Effector CD4-positive, alpha-beta T cell (primary cell): ENCODE measurements at places on chromosomes 2 and 18.

GRCh38 chr2:235398321-235398720, 95.5 kb upstream of the AGAP1 start:
- no peak for DNase-seq

- DNase-seq = no peak
Measured at GRCh38 chr2:237435844-237436587, 22.1 kb upstream of the COL6A3 start.

- no peak for DNase-seq
Measured at GRCh38 chr2:226875438-226876225, 39.8 kb downstream of the RHBDD1 start.

- DNase-seq = no peak
Measured at GRCh38 chr2:24082787-24083566, 1.7 kb downstream of the TP53I3 start.

DNA sequence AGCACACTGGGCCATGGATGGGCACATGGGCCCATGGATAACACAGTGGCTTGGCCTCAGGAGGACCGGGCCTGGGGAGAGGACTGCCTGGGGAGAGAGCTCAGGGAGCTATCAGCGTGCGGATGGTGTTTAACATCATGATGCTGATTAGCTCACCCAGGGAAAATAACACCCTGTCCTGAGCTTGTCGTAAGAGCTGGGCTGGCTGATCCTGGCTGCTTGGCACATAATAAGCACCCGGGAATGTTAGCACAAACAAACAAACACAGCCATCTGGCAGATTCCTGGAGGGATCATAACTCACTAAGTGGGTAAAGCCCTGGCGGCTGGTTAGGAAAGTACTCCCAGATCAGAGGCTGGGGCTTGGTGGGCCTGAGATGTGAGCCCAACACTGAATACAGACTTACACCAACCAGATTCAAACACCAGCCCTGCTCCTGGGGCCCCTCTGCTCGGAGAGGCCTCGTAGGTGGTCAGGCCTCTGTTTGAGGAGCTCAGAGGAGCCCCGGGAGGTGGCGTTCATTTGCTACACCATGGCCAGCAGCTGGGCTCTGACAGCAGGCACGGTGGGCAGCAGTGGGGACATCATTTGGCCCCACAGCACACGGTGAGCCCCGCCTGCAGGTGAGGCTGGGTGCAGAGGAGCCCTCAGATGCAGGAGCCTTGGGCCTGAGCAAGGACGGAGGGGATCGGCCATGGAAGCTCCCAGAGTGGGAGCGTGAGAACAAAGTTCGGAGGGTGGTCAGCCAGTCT, 193.4 kb upstream of the HDAC4 start:
- DNase-seq = no peak

DNA sequence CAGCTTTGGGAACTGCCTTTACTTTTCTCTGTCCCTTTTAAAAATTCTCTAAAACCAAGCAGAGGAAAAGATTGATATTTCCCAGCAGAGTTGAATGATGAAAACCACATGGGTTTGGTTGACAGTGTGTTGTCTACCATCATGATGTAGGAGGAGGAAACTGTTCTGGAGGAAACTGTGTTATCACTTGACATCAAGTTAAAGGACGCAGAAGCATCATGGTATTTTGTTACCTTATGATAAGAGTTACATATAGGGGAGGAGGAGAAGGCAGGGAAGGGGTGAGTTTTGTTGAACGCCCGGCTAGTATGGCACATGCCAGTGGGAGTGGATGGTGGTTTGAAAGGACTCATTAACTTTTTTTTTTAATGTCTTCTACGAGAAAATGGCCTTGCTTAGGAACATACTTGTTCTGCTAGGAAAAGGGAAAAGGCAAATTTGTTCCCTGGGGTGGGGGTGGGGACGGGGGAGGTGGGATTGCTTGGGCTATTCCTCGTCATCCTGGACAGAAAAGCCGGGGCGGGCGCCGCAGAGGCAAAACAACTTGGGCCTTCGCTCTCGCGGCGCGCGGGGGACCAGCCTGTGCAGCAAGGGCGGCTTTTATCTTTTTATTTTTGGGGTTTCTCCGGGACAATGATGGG, 766 bp downstream of the TMEM17 start:
- DNase-seq = no peak

- DNase-seq = no peak
Measured at GRCh38 chr2:152534460-152535135, 182.7 kb downstream of the PRPF40A start.
